ENCODE measurements at places on chromosomes 1 and 21.

DNA sequence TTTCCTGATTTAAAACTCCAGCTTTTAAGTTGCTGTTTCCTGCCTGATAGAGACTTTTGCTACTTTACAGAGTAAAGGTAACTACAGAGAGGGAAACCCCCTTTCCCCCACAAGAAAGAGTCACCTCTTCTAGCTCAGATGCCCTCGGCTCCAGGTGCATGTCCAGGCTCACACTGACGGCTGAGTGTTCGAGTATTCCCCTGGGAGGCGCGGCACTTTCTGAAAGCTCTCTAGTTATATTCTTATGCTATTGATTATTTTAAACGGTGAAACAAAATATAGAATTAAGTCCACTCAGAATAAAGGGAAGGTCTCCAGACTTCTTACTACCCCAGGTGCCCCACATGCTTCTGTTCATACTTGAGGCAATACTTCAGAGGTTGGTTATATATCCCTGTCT lies 160.3 kb upstream of the FMN2 start:
- DNase-seq = no peak

GRCh38 chr1:232123775-232124659 lies 497.4 kb downstream of the DISC1 start:
- DNase-seq = no peak

- no peak for DNase-seq
Measured at GRCh38 chr1:38881487-38881886, at the start of gene GJA9. TSS of gene GJA9 (minus strand) at chr1:38881587. CDS start at chr1:38876098, 5,489 bp downstream.

DNA sequence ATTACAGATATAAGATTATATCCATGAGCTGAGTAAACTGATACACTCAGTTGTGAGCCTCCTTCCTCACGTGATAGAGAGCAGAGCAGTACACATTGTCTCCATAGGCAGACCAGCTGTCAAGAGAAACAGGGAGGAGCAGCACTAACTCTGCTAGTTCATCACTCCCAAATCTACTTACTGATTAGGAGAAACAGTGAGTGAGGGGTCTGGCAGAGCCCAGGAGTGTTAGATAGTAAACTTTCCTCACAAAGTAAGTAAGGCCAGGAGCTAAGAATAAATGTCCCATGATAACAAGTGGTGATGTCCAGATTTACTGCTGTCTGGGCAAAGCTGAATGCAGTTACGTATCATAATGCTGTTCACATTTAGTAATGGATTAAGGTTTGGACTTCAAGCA lies 168.6 kb upstream of the KCNK2 start:
- no peak for DNase-seq

DNA sequence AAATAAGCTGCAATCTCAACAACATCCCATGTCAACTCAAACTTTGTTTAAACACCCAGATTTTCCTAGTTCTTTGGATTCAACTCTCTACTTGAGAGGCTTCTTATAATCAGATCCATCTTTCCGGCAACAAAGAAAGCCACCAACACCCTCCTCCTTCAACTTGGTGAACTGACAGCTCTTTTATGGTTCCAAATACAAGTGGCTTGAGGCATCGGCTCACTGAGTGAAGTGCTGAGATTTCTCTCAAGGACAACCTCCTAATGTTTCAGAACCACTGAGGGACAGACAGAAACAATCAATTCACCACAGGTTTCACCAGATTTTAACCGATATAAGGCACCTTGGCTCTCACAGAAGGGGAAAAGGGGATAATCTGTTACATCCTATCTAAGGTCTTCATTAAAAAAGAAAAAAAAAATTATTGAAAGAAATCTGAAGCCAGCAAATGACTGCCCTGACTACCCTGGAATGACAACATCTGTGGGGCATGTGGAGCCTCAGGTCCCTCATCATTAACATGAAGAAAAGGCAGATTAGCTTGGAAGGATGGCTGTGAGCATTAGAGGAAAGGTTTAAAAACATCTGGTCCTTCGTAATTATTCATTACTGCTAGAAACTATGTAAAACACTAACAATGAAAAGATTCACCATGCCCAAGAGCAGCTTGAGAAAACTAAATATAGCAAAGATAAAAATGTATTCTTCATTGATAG lies 50.9 kb downstream of the PTPN14 start:
- no peak for DNase-seq

GRCh38 chr1:1946540-1946939 lies 27.5 kb upstream of the TMEM52 start:
- DNase-seq = no peak

- DNase-seq = no peak
Measured at GRCh38 chr1:192929597-192929996, 120.8 kb downstream of the RGS2 start.

GRCh38 chr1:247456021-247456420 lies 1.9 kb downstream of the OR2B11 start:
- no peak for DNase-seq

- DNase-seq = no peak
Measured at GRCh38 chr1:109470245-109470644, 3.9 kb downstream of the SYPL2 start.

GRCh38 chr1:197799271-197799670 lies 24.0 kb upstream of the DENND1B start:
- no peak for DNase-seq

DNA sequence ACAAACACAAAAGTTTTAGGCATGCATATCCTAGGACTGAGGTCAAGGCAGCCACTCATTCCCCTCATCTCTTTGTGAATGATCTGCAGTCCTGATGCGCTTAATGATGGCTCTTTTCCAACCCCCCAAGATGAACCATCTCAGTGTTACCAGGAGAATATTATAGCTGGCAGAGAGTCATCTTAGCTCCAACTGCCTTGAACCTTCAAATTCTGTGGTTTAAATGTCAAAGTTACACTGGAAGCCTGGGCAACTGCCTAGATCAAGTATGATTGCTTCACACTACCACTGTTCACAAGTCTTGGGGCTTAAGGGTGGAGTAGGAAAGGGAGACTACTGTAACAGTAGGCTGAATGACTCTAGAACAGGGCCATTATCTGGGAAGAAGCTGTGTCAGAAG lies 8.0 kb upstream of the MYBPHL start:
- no peak for DNase-seq

DNA sequence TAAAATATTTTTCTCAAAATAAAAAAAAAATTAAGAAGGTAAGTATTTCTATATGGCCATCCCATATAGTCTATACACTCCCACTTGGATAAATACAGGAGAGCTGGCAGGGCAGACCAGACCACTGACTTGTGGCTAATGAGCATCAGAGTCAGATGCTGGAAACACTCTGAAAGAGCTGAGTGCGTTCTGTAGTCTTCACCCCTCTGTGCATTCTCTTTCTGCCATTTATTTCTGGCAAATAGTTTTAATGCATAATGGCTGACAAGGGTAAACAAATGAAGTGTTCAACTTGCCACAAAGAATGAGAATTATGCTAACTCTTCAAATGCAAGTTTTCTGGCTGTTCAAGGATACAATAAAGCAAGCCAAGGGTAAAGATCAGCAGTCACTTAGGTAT lies 191.7 kb downstream of the TTLL7 start:
- no peak for DNase-seq

GRCh38 chr1:66284746-66285145 lies 249.2 kb upstream of the SGIP1 start:
- DNase-seq = no peak

DNA sequence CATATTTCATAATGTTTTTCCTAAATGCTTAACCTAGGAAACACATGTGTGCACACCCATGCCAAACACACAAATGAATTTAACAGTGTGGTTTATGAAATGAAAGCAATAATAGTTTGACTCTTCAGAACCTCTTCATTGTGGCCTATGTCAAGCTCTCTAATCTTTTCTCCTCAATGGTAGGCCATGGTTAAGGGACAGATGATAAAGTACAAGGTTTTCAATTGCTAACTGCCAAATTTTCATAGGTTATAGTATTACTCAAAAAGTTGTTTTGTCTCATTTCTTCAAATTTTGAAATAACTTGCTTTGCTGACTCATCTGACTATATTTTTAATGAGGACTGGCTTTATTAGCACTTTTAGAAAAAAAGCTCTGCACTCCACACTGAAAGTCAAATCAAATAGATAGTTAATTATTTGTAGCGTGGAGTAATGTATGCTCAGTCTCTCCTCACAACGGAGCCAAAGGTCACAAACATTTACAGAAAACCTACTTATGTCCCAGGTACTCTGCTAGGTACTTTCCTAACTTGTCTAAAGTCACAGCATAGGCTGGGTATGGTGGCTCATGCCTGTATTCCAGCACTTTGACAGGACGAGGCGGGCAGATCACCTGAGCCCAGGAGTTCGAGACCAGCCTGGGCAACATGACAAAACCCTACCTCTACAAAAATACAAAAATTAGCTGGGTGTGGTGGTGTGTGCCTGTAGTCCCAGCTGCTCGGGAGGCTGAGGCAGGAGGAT lies 3.0 kb upstream of the ADCY10 start:
- DNase-seq = no peak

GRCh38 chr1:98386675-98387440 lies 274.7 kb upstream of the SNX7 start:
- DNase-seq = peak; percentile 22

DNA sequence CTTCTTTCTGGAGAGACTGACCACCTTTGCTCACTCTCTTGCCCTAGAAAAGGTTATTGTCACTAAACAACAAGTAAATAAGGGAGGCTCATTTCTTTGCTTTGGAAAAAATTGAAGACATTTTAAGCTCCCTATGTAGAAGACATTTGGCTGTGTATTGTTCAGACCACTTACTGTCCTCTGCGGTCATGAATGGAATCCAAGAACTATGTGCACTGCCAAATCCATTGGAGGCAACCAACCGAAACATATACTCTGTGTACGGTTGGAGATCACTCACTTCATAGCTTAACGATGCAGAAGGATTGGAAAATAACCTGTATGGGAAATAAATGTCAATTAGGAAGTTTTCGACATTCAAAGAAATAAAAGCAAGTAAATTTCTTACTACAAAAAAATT lies 332.8 kb downstream of the KCTD3 start:
- DNase-seq = no peak

GRCh38 chr1:167198518-167199133 lies 22.1 kb upstream of the POU2F1 start:
- DNase-seq = no peak

GRCh38 chr1:12387641-12388040 lies 157.8 kb downstream of the VPS13D start:
- no peak for DNase-seq

GRCh38 chr1:33378524-33378923 lies 52.4 kb downstream of the PHC2 start:
- no peak for DNase-seq

DNA sequence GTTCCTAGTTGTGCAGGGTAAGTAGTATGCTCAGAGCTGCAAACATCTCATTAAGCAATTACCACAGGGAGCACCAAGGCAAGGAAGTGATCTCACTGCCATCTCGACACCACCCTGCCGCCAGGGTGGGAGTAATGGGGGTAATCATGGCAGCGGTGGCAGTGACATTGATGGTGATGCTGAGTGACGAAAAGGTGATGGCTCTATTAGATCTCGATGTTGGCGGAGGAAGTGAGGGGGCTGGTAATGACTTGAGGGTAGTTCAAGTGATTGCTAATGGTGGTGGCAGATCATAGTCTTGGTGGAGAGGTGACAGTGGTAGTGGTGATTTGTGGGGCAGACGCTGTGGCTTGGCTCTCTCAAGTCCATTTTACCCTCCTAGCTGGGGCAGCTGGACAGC lies 25.4 kb upstream of the TENT5B start:
- DNase-seq = no peak

GRCh38 chr1:153687346-153688125 lies 9.0 kb downstream of the NPR1 start:
- DNase-seq = no peak

DNA sequence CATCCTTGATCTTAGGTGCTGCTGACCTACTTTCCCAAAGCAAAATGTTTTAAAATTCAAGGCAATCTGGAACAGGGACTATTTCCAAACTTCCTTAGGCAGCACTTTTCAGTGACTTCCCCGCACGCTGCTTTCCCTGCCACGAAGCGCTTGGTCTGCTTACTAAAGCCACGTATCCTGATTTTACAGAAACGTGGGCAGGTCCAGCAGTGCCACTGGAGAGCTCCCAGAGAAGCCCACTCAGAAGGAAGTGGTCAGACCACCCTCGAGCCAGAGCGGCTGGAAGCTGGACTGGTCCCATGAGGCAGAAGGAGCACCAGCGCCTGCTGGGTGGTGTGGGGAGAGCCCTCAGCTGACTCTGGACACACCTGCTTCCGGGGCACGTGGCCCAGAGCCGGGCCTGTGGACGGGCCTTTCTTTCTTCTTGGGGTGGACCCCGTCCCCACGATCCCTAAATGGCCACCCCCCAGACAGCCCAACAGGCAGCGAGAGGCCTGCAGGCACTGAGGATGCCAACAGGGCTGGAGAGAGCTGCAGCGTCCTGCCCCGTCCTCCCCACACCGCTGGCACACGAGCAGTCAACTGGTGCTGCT lies 23.2 kb downstream of the PTTG1IP start:
- no peak for DNase-seq

DNA sequence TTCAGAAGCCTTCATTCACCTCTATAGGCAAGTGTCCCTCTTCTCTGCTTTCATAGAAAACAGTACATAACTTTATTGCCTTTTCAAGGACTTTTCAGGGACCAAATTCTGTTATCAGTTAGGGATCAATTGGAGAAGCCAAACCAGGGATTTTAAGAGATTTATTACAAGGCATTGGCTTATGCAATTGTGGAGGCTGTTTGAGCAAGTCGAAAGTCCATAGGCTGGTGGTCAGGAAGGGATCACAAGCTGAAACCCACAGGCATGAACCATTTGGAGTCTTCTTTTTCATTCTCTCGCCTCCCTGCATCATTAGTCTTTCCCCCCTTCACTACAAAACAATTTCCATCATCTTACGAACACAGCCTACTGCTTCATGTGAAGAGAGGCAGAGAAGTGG lies 34.8 kb upstream of the SYCP1 start:
- DNase-seq = no peak

DNA sequence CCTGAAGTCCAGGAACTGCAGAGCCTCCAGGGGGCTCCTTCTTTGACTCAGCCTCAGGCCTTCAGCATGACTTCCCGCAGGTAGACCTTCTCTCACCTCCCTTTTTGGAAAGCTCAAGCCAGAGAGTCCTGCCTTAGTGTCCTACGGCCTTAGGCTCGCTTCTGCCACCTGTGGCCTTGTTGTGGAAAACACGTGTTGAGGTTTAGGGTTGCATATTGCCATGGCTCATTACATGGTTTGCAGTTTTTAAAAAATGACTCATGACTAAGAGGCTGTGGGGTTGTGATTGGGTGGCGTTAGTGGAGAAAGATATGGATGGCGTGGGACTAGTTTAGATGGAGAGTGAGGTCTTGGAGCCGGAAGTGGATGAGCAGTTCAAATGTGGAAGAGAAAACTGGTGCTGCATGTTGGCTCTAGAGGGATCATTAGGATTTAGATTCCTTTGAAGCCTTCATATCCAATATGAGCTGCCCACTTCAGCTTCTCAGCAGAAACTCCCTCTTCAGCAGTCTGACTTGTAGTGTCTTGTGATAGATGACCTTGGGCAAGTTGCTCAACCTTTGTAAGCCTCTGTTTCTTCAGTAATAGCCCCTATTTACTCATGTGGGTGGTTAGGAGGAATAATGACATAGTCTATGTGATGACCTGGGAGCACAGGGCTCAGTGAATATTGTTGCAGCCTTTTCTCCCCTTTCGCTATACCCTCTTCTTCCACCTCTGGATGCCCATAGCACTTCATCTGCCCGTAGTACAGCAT lies 6.5 kb upstream of the FGGY start:
- DNase-seq = no peak

All from NCI-H1105 (cell line).